Left colon (tissue), 2 donors: ENCODE measurements at places on chromosomes 12 and 14.

- DNase-seq = no peak
Observed at GRCh38 chr12:41856228-41856627, 288.4 kb downstream of the GXYLT1 start.

GRCh38 chr14:53126731-53127130 is 26.4 kb downstream of the DDHD1 start:
- DNase-seq = no peak

DNA sequence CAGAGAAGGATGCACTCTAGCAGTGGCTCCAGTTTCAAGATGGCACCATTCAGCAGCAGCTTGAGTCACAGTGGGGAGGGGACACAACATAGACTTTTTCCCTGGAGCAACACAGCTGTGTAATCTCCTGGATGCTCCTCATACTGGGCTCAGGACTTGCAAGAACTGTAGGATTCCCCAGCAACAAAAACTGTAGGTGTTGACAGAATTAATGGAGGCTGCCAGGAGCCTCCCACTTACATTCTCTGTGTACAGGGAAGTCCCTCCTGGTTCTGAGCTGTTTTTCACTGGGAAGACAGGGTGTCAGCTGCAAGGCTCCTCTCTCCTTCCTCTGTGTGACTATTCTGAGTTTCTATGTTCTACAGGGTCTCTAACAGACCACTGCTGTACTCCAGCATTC is 217.9 kb downstream of the KIF21A start:
- no peak for DNase-seq

- DNase-seq = no peak
Observed at GRCh38 chr12:62291864-62292760, 31.9 kb downstream of the USP15 start.

DNA sequence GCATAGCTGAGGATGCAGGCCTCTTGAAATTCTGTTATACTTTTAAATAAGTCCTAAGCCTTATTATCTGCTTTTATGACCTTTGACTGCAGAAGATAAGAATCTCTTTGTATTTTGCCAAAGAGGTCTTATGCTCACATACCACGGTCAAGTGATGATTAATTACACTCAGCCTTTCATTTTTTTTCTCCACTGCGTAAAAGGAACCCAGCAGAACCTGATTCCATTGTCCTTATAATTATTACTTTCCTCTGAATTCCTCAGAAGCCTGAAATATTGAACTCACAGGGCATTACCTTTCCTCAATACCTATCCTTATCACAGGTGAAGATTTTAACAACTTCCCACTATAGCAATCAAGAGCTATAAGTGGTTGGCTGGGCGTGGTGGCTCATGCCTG is 498.7 kb upstream of the RPL10L start:
- DNase-seq = no peak

DNA sequence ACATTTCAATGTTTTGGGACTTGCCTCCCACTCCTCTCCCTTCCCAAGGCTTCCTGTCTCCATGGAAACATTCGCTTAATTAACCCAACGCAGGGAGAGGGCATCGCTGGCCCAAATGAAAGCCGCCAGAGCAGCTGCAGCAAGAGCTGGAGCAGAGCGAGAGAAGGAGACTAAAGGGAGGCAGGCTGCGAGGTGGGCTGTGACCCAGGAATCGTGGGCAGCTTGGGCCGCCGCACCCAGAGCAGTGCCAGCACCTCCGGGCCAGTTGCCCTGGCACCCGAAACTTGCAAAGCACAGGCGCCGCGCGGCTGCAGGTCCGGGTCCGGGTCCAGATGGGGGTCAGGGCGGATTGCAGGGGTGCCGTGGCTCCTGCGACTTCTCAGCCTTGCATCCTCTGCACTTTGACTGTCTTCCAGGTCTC is 43.5 kb upstream of the PTPRQ start:
- DNase-seq = no peak

DNA sequence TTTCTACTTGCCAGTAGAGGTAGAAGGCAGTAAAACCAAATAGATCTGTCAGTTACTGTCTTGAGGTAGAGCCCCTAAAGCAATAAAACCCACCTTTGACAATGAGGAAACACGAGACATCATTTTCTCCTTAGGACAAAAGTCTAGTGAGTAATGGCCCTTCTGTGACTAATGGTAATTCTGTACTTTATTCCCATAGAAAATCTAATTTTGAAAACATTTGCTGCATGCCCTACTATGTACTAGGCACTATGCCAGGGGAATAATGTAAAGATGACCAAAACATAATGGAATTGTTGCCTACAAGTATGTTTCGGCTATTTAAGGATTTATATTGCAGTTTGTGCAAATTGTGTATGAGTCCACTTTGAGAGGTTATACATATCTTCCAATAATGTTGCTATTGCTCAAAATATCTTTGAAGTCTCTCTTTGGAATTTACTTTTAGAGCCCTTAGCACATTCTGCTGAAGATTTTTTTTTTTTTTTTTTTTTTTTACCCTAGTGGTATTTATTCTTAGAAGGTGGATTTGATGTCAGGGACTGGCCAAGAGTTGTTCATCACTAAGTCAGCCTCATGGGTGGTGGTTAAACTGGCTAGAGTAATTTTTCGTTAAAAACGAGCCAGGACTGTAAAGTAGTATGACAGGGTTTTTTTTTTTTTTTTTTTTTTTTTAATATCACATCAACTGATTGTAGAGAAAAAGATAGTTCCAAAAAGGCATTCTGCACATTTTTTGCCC is 109.7 kb downstream of the CRADD start:
- DNase-seq = no peak

- DNase-seq = no peak
Observed at GRCh38 chr14:25086821-25087396, 37.0 kb upstream of the STXBP6 start.

DNA sequence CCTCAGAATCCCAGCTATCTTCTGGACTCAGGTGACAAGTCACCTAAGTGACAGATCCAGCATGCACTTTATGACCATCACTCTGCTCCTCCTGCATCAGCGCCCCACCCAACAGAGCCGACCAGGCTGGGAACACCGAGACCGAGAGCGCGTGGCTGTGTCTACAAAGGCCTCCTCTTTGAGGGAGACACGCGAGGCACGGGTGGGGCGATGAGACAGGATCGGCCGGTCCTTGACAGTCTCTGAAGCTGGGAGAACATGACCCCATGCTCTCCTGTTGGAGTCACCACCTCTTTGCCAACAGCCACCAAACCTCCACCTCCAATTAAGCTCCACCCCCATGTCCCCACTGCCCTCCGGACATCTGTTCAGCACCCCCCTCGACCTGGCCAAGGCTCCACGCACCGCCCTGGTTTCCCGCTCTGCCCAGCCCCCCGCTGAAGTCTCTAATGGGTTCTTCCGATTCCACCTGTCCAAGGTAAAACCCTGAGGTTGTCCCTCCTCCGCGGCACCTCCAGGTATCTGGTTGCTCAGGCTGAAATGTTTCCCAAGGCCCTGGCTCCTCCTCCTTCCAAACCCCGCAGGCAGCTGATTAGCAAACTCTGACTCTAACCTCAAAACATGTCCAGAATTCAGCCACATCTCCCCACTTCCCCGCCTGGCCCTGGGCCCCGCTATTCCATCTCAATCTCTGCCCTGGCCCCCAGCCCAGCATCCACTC is 31.5 kb downstream of the HSP90AA1 start:
- DNase-seq = no peak

DNA sequence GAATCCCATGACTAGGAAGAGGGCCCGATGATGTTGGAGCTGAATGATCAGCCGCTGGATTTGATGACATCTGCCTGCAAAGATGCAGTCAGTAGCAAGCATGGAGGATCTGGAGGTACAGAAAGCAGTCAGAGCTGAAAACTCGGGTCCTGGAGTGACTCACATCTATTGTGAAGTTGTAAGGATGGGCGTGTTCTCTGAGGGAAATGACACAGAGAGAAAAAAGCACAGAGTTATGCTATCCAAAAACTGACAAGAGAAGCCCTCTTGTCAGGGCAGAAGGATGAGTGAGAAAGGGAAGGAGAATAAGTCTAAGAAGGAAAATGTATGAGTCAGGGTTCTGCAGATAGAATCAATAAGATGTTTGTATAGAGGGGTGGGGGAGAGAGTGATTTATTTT is 380.4 kb upstream of the CCDC196 start:
- no peak for DNase-seq

GRCh38 chr14:104206281-104206904 is 68.0 kb downstream of the KIF26A start:
- DNase-seq = peak; percentile 79

GRCh38 chr14:69129264-69129880 is 23.5 kb downstream of the DCAF5 start:
- peak; percentile 56 for DNase-seq
